ENCODE measurements at places on chromosomes 12 and 14. TPM values are rescaled to one million over a fixed set of nuclear protein-coding genes. Genes with fewer than 3 reads are reported as not detected.

DNA sequence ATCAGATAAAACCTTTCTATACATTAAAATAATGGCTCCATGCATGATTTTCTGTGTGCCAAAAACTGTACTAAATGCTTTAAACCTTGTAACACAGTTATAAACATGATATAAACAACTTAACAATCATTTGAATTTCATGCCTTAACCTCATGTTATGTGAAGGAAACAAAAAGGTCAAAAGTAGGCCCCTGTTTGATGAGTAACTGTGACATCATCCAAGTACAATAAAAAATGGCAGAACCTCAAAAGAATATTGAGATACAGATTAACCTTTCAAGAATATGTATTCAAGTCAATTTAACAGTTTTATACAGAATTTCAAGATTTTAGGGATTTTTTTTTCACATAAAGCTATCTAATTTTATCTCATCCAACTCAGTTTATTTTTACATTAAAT lies 310.7 kb upstream of the DCN start:
- no peaks in the 10 kb centered on the region for H3K36me3 ChIP-seq
- DNase-seq: no peak
- no peaks in the 10 kb centered on the region for H3K4me1 ChIP-seq
- no peak overlapping the region for H3K4me3 ChIP-seq
- H3K27me3 ChIP-seq: no peaks in the 10 kb centered on the region
- no peak overlapping the region for H3K27ac ChIP-seq

Gene EXOC3L4
- 69.3 TPM for total RNA-seq

GRCh38 chr14:71242237-71242748 lies 335.0 kb downstream of the PCNX1 start:
- no peaks in the 10 kb centered on the region for H3K27me3 ChIP-seq
- H3K27ac ChIP-seq: no peak overlapping the region
- H3K4me3 ChIP-seq: no peak overlapping the region
- no peaks in the 10 kb centered on the region for H3K4me1 ChIP-seq
- H3K36me3 ChIP-seq: no peaks in the 10 kb centered on the region
- no peak for DNase-seq

Gene SLC10A1
- total RNA-seq: 61.5 TPM

DNA sequence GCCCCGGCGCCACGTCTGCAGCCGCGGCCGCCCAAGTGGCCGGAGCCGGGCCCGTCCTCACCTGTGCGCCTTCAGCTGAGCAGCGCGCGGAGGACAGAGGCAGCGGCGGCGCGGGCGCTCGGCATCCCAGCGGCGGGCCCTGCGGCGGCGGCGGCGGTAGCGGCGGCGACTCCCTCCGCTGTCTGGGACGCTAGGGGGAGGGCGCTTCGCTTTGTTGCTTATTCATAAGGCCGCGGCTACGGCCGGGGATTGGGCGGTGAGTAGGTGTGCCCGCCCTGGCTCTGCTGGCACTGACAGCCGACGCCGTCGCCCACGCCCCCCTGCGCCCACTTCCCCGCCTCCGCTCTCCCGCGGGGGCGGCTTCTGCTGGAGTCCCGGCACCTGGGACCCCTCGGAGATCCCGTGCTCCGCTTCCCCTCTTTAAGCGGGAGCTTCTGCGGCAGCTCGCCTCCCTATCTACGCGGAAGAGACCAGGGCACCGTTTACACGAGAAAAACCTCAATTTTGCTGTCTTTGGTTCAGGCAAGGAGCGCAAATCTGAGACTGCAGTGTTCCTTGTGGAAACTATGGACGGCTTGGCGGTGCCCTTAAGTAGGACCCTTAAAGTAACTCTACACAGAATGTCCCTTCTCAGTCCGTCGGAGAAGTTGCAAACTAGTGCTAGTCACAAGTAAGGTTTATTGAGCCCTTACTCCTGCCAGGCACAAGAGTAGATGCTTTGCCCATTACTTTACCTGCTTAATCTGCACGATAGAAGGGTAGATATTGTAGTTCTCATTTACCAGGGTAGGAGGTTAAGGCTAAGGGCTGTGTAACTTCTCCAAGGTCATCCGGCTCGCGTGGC lies at the start of gene ARMH4:
Gene ARMH4 (minus strand): TSS at position 200 of the 844 bp plus-strand sequence. CDS start 12,855 bp downstream, outside the sequence.
- no peaks in the 10 kb centered on the region for H3K36me3 ChIP-seq
- H3K27ac ChIP-seq: no peak within 1 kb of the TSS
- H3K4me1 ChIP-seq: no peaks in the 10 kb centered on the region

- no peak overlapping the region for H3K4me3 ChIP-seq
- H3K27me3 ChIP-seq: no peaks in the 10 kb centered on the region
- H3K36me3 ChIP-seq: no peaks in the 10 kb centered on the region
- H3K27ac ChIP-seq: no peak overlapping the region
Measured at GRCh38 chr12:56591126-56591525, 39.0 kb downstream of the BAZ2A start.

- no peaks in the 10 kb centered on the region for H3K36me3 ChIP-seq
- DNase-seq: no peak
- H3K4me3 ChIP-seq: no peak overlapping the region
- no peaks in the 10 kb centered on the region for H3K4me1 ChIP-seq
- H3K27me3 ChIP-seq: no peaks in the 10 kb centered on the region
- no peak overlapping the region for H3K27ac ChIP-seq
Measured at GRCh38 chr14:52836063-52836462, 44.7 kb upstream of the GNPNAT1 start.

Gene MYL2
- 1.1 TPM for total RNA-seq

DNA sequence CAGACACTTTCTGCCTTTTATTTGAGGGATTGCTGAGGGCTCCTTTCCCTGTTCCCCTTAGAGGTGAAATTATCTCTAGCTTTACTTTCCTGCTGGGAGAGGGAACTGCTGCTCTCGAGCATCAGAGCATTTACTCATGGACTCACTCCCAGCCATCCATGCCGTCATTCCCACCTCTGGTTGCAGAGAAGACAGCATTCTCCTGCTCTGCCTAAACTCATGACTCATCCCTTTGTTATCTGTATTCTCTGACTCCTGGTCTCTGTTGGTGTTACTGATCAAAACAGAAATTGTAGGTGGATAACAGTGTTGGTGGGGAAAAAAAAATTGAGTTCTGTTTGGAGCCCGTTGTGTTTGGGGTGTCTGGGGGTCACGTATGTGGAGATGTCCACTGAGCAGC lies 159.3 kb downstream of the TTC8 start:
- H3K4me3 ChIP-seq: no peak overlapping the region
- DNase-seq: no peak
- no peaks in the 10 kb centered on the region for H3K36me3 ChIP-seq
- H3K27ac ChIP-seq: no peak overlapping the region
- no peaks in the 10 kb centered on the region for H3K27me3 ChIP-seq

- H3K27me3 ChIP-seq: no peaks in the 10 kb centered on the region
- no peaks in the 10 kb centered on the region for H3K36me3 ChIP-seq
- DNase-seq: no peak
Measured at GRCh38 chr12:25695574-25695973, 142.5 kb upstream of the LMNTD1 start.

- no peak overlapping the region for H3K27ac ChIP-seq
- no peaks in the 10 kb centered on the region for H3K36me3 ChIP-seq
- no peak overlapping the region for H3K4me3 ChIP-seq
- no peaks in the 10 kb centered on the region for H3K4me1 ChIP-seq
- DNase-seq: no peak
- no peaks in the 10 kb centered on the region for H3K27me3 ChIP-seq
Measured at GRCh38 chr14:74326369-74327152, 21.7 kb upstream of the VRTN start.

DNA sequence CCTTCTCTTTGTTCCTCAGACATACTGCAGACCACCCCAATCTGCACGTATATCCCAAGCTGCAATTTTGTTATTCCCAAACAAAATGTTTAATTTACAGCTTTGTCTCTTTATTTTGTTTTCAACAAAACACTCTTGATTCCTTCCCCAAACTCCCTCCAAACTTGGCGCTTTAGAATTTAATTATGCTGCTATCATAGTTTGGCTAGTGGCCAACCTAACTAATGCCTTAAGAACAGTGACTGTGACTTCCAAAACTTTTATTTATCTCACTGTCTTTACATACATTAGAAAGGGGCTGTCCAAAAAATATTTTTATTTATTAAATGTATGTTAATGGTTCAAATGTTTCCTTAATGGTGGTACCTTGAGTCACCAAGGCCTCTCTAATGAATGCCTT lies 7.1 kb downstream of the TMBIM4 start:
- no peak for DNase-seq
- no peak overlapping the region for H3K4me3 ChIP-seq
- no peaks in the 10 kb centered on the region for H3K27me3 ChIP-seq
- no peak overlapping the region for H3K27ac ChIP-seq
- H3K4me1 ChIP-seq: no peaks in the 10 kb centered on the region

Measured in right lobe of liver (tissue), 6 donors.